ENCODE measurements at places on chromosomes 12 and 14. TPM values are rescaled to one million over a fixed set of nuclear protein-coding genes. Genes with fewer than 3 reads are reported as not detected.

GZMB gene
- not detected for total RNA-seq

L3HYPDH gene
- total RNA-seq = 74.9 TPM

CEP128 gene
- 2.6 TPM for total RNA-seq

SMIM41 gene
- total RNA-seq = not detected

ESPL1 gene
- total RNA-seq = 4.8 TPM

KRT73 gene
- total RNA-seq = not detected

YAF2 gene
- total RNA-seq = 39.4 TPM

CINP gene
- 51.6 TPM for total RNA-seq

FOXG1 gene
- total RNA-seq = not detected

ACADS gene
- 18.4 TPM for total RNA-seq
